Activated naive CD4-positive, alpha-beta T cell treated with anti-CD3 and anti-CD28 coated beads, Interleukin-2, amount 50 U/mL, for 16 hours (primary cell): ENCODE measurements at places on chromosomes 4 and X.

- no peak for DNase-seq
These were observed 981.1 kb upstream of the AGA start for GRCh38 chr4:178423366-178423765.

GRCh38 chr4:138408758-138409157 is 166.6 kb upstream of the SLC7A11 start:
- DNase-seq, result no peak

- no peak for DNase-seq
These were observed 1.7 kb downstream of the UNC5C start for GRCh38 chr4:95546866-95547714.

GRCh38 chr4:141099326-141099725 is 33.9 kb downstream of the RNF150 start:
- no peak for DNase-seq

DNA sequence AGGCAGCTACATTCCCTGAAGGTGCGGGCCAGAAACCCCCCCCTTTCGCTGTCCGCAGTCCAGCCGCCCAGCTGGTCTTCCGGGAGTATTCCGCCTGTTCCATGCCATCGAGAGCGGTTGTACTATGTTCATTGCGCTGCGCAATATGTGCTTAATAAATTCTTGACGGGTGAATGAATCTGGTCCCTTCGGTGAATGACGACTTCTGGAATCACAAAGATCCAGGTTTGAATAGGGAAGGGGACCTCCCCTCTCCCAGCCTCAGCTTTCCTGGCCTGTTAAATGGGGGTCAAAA is 777 bp upstream of the TFE3 start:
- DNase-seq, result no peak

- DNase-seq, result no peak
These were observed 307.9 kb upstream of the F9 start for GRCh38 chrX:139222511-139223200.

DNA sequence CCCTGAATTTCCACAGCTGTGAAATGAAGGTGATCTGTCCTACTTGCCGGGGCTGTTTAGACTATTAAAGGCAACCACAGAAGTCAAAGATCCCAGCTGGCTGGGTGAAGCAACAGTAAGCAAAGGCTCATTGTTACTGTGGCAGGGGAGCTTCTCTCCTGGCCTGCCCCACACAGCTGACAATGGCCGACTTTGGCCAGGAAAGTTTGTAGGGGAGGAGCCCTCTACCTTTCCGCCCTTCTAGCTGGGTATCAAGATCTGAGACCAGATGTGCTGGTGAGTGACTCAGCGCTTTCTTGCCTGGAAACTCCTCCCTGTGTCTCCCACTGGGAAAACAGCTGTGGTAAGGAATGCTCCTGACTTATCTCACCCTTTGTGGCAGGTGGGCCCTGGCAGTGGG is 21.1 kb downstream of the RASSF6 start:
- no peak for DNase-seq

- DNase-seq, result no peak
These were observed 12.1 kb downstream of the ARMCX6 start for GRCh38 chrX:101605728-101606127.

- no peak for DNase-seq
These were observed 80.5 kb downstream of the HNRNPD start for GRCh38 chr4:82293304-82293703.

DNA sequence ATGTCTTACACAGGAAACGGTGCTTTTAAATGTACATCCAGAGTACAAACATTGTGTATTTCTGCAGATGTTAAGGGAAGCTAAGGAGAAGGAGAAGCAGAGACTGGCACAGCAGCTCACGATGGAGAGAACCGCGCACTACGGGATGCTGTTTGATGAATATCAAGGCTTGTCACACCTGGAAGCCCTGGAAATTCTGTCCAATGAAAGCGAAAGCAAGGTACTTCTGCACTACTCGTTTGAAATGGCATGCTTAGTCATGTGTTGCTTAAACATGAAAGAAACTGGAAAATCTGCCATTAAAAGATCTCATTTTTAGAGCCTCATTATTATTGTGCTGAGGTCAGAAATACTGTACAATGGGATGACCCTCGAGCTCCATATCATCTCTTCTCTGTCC is 47.2 kb downstream of the FAM114A1 start:
- no peak for DNase-seq

- DNase-seq, result no peak
These were observed 103.6 kb downstream of the RTL3 start for GRCh38 chrX:78555401-78555980.

DNA sequence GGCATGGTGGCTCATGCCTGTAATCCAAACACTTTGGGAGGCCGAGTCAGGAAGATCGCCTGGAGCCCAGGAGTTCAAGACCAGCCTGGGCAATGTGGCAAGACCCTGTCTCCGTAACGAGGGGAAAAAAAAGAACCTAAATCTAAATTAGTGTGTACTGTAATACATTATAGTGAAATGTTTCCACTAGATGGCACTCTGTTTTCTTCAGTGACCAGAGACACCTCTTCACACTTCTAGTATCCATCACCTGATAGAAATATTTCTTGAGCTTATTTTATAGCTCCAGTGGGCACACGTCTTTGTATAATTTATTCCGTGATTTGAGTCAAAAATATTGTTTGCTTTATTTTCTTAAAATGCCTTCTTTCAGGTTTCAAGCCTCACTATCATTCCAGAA is 600.9 kb upstream of the DIPK2B start:
- no peak for DNase-seq

GRCh38 chr4:158053086-158053485 is 119.7 kb downstream of the GASK1B start:
- no peak for DNase-seq

- DNase-seq, result no peak
These were observed 244.1 kb downstream of the CRLF2 start for GRCh38 chrX:968148-968965.

DNA sequence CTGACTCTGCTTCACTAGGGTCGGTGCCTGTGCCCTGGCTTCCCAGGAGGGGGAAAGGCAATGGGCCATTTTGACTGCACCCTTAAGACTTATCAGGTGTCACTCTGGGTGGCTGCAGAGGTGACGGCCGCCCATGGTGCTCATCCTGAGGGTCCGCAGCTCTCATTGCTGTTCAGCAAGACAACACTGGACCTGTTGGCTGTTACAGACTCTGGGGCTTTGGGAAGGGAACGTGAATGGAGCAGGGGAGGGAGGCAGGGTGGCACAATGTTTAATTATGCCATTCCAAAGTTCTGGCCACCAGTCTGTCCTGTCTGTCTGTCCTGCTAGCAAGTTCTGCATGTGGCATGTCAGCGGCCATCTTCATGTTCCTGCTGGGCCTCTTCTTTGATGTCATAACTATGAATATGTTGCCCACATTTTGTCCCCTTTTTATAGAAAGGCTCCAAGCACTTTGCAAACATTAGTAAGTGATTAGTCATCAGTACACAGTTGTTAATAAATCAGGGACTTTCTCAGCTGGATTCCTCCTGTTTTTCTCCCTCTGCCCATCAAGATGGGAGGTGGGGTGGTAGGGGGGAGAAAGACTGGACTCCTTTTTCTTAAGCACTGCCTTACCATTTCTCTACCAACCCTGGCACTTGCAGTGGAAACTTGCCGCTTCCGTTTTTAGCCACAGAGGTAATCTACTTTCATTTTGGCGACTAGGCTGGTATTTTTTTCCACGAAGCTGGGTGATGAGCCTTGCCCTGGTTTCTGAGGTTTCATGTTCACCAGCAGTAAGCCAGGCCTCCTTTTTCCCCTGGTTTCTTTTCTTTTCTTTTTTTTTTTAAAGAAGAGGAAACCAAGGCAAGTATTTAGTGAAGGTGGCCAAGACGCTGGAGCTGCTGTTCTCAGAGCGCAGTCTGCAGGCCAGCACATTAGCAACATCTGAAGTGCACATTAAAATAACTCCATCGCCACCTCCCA is 88.6 kb upstream of the TRIM2 start:
- peak; percentile 70 for DNase-seq

GRCh38 chrX:2451501-2452316 is 49.1 kb downstream of the DHRSX start:
- no peak for DNase-seq

DNA sequence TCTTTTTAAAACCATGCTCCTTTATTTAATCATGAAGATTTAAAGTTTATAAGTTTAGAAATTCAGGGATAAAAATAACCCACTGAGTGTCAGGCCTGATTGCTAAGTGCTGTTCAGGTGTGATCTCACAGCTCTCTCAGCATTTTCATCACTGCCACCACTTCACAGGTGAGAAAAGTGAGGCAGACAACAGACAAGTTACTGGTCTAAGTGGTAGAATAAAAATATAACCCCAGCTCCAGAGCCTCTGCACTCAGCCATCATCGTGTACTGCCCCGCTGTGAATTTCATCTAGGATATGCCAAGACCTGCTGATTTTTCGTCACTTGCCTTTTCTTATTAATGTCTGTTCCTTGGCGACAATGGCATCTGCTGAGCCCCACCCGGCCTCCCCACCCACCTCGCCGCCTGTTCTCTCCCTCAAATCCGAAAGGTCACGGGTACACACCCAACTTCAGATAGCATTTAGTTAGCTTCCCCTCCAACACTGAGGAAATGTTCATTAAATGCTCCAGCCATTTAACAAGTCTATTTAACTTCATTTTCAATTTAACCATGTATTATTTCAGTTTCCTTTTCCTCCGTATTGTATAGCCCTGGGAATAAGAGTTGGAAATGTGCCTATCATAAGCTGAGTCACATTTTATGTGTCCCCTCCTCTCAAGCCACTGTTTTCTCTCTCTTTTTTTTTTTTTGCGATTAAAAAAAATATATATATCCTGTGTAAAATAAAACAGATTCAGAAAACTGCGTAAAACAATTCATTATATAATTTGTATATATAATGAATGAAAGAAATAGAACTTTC is 236.5 kb downstream of the CBR4 start:
- DNase-seq, result no peak

- peak; percentile 56 for DNase-seq
These were observed 5.7 kb upstream of the ZBTB33 start for GRCh38 chrX:120244735-120245498.

GRCh38 chr4:138686106-138686835 is 329.3 kb upstream of the NOCT start:
- DNase-seq, result no peak

GRCh38 chr4:16111533-16111932 is 27.7 kb upstream of the PROM1 start:
- no peak for DNase-seq

GRCh38 chr4:62080431-62080830 is 880.3 kb downstream of the ADGRL3 start:
- no peak for DNase-seq

GRCh38 chrX:28649541-28649940 is 62.3 kb downstream of the IL1RAPL1 start:
- DNase-seq, result no peak

- no peak for DNase-seq
These were observed 49.1 kb downstream of the ABCG2 start for GRCh38 chr4:88109123-88109881.

- no peak for DNase-seq
These were observed 19.9 kb downstream of the AR start for GRCh38 chrX:67563469-67564448.

DNA sequence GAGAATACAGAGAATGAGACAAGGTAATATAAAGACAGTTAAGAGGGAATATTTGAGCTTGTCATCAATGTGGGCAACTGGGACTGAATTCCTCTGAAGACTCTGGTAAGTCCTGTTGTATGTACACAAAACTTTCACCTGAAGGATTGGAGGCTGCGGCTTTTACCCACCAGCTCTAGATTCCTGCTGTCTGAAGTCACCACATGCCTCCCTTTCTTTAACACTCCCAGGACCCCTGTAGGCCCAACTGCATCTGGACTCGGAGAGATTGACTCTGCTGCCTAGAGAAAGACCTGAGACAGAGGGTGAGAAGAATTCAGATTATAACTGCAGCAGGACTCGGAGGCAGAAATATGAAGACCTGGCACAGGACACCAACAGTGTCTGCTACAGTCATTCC is 1048.0 kb downstream of the PDHA2 start:
- DNase-seq, result no peak

DNA sequence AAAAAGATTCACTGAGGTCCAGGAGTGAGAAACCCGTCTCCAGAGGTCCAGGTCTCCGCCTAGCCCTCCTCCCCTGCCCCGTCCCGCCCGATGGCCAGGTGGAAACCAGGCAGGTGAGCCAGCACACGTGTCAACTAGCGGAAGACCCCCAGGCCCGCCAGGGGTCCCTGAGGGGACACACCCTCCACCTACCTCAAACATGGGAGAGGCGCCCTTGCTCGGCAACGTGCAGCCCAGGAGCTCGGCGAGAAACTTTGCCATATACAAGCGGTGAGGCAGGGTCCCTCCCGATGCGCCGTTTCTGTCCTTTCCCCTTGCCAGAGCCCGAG is 330.0 kb downstream of the HNRNPD start:
- no peak for DNase-seq

GRCh38 chr4:119103263-119103662 is 32.4 kb upstream of the MYOZ2 start:
- no peak for DNase-seq

DNA sequence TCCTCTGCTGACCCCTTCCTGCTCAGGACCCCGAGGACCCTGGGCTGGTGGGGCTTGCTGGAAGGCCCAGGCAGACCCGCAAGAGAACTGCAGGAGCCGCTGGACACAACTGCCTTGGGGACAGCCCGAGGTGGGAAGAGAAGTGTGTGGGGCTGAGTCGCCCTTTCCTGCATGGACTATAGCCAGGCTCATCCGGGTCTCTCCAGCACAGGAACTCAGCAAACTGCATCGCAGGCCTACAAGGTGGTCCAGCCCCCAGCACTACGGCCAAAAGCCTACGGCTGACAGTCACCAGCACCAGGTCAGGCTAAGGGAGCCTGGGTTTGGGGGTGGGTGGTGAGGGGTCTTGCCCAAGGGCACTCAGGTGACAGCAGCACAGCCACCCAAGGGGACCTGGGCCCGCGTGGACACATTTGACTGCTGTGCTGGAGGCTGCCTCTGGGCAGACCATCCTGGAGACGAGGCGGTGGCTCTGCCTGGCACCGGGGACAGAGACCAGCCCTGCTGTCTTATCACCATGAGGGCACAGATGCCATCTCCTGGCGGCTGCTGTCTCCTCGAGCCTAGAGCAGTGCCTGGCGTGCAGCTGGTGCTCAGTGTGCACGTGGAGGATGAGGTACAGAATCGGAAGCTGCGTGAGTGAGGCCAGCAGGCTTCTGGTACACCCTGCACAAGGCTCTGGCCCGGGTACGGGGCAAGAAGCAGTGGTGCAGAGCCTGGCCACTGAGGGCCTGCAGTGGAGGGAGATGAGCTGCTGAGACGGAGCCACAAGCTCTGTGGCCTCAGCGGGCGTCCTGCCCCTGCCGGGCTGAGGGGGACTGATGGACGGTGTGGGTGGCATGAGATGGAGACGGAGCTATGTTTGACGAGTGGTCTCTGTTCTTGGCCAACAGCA is 15.1 kb downstream of the LRPAP1 start:
- DNase-seq, result peak; percentile 9

- DNase-seq, result no peak
These were observed 354.6 kb downstream of the GRID2 start for GRCh38 chr4:92658318-92658717.

- DNase-seq, result no peak
These were observed 34.1 kb upstream of the TMPRSS11F start for GRCh38 chr4:68163754-68164153.

- no peak for DNase-seq
These were observed 35.3 kb downstream of the ARAP2 start for GRCh38 chr4:36208893-36209473.

- DNase-seq, result no peak
These were observed 156.4 kb upstream of the CXCL13 start for GRCh38 chr4:77449171-77449570.

GRCh38 chrX:10579112-10580011 is 41.0 kb downstream of the MID1 start:
- DNase-seq, result no peak
